ENCODE measurements at places on chromosomes 3 and 15.

DNA sequence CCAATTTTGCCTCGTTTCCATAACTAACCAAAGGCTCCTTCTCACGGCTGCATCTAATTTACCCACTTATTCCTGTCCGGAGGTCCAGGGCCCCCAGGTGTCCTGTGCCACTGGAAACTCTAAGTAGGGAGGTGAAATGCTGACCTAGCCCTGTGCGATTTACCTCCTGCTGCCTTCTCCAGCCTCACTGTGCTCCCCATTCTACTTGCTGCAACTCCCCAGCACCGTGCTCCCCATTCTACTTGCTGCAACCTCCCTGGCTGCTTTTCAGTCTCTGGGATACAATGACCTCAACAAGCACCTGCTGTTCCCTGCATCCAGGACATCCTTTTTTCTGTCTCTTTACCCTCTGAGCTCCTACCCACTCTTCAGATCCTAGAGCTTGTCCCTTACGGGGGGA lies 254.7 kb upstream of the PROK2 start:
- no peak for DNase-seq

GRCh38 chr15:62799919-62800318 lies 242.6 kb upstream of the TPM1 start:
- no peak for DNase-seq

- DNase-seq: no peak
Measured at GRCh38 chr3:11282250-11283138, 10.3 kb downstream of the ATG7 start.

GRCh38 chr3:4406746-4407568 lies 60.1 kb downstream of the SUMF1 start:
- DNase-seq: peak; percentile 31

All from kidney epithelial cell (primary cell).